ENCODE measurements at places on chromosomes 4 and X. TPM values are rescaled to one million over a fixed set of nuclear protein-coding genes. Genes with fewer than 3 reads are reported as not detected.

Gene TEX13D
- total RNA-seq = not detected

Gene AADAT
- not detected for total RNA-seq

DNA sequence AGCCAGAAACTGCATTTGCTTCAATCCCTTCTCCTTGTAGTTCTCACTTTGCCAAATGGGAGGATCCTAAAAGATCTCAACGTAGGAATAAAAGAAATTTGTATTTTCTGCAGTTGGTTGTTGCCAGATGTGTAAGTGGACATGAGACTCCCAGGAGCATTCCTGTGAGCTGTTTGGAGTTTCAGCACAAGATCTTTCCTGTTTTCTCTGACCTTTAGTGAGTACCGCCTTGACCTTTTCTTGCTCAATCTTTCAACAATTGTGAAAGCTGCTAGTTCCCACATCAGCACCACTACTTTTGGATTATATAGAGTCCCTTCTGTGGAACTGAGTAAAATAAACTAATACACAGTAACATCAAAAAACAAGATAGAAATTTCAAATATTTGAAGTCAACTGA is 683.8 kb upstream of the PABPC4L start:
- DNase-seq = no peak

DNA sequence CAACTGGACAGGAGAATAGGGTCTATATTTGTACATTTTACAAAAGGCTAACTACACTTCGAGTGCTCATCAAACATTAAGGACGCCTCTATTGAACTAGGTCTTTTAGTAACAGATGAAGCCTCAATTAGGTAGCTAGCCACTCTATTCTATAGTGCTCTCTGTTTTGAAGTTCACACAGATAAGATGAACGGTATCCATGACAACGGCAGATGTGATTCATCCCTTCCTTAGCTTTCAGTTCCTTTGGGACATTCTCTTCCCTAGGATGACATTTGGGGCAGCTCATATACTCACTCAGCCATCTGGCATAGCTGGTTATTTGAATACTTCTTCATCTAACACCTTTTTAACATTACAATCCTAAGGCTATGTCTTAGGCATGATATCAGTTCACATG is 62.4 kb upstream of the WDFY3 start:
- no peak for DNase-seq

DNA sequence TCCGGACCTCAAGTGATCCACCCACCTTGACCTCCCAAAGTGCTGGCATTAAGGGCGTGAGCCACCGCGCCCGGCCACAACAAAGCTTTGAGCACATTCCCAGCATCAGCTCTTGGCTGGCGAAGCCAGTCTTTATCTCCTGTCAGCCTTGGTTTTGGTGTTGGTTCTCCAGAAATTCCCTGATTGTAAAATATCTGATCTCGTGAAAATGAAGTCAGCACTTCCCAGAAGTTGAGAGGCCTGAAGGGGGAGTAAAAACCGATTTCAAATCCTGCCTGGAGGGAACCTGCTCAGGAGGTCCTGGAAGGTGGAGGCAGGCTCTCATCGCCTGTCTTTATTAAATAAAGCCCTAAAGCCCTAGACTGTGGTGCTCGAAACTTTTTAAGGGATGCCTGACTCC is 33.6 kb downstream of the PTTG2 start:
- DNase-seq = no peak

Data from activated T-cell treated with anti-CD3 and anti-CD28 coated beads, Interleukin-2, amount 50 U/mL, for 72 hours (primary cell).